ENCODE measurements at places on chromosomes 5 and 9.

- ATAC-seq = no peak
Measured at GRCh38 chr9:123341816-123342215, 14.2 kb upstream of the CRB2 start.

DNA sequence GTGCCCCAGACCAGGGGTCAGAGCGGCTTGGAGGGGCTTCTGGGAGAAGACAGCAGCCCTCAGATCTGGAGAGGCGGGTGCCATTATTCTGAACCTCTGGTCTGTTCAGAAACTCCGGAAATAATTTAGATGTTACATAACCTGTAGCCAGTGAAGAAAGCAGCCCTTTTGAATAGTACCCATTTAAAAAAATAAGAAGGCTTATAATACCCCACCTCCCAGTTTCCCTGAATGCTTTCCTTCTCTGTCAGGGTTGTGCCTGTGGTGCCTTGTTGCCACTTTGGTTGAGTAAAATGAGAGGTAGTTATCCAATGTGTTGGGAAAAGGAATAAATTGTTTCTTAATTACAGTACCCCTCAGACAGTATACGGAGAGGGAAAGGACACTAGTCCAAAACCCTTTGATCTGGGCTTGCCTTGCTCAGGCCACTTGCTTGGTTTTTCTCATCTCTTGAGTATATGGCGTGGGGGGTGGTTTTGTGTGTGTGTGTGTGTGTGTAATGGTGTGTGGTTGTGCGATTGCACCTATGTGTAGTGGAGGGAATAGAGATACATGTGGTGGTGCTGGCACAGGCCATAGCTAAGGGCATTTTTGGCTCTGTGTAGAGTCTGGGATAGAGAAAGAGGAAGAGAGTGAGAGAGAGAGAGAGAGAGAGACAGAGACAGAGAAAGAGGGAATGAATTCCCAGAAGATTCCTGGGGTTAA lies 59.1 kb upstream of the TLR4 start:
- no peak for ATAC-seq

DNA sequence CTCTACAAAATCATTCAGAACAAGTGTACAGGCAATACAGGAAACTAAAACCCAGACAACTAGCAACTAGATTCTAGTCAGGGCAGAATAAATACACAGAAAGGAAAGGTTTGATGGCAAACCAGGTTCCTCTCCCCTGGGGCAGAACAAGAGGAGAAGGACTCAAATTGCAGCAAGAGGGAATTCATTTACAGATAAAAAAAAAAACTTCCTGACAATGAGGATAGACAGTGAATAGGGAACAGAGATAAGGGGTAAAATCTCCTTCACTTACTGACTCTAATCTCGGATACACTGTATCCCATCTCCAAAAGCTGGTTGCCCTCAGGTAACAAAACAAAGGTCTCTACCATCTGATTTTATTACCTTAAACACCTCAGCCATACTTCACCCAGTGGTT lies 244.0 kb downstream of the SEC61B start:
- ATAC-seq = no peak

DNA sequence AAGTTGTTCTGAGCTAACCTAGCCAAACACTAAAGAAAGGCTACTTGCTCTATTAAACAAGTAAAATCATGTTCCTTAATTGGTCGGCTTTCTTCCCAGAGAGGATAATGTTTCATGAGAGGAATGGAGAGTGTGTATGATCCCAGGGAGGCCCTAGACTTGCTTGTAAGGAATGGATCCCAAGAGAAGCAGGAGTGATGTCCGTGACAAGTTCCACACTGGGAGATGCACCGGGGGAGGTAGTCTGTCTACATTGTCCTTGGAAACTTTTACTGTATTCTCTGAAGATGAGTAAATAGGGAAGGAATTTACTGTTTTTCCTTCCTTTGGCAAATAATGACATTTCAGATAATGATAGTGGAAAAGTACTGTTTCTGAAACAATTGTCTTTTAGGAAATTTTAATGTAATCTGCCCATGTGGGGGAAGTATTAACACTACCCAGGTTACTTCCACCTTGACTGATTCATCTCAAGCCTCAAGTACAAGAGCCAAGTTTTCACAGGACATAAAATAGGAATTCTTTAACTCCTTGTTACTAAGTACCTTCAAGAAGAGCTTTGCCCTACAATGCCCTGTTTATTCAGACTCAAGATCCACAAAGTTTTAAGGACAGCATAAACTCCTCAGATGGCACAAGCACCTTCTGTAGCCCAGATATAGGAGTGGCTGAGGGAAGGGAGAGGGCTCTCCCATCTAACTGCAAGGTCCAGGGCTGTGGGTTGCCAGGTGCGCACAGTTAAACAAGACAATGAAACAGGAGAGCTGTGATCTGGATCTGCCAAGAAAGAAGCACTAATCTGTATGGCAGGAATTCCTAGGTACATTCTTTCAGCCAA lies 152.1 kb downstream of the GNA14 start:
- no peak for ATAC-seq

DNA sequence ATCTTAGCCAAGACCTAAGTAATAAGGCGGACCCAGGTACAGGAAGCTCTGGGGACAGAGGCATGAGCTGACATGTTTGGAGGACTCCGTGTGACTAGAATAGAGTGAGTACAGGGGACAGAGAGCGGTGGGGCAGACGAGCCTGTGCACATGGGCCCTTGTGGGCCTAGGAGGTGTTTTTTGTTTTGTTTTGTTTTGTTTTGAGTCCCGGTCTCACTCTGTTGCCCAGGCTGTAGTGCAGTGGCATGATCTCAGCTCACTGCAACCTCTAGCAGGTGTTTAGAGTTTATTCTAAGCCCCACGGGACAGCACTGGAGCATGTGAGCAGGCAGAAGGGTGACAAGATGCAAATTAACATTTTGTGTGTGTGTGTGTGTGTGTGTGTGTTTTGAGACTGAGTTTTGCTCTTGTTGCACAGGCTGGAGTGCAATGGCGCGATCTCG lies 3.1 kb upstream of the EEIG1 start:
- ATAC-seq = no peak

- ATAC-seq = no peak
Measured at GRCh38 chr9:3553076-3553765, 27.4 kb upstream of the RFX3 start.

DNA sequence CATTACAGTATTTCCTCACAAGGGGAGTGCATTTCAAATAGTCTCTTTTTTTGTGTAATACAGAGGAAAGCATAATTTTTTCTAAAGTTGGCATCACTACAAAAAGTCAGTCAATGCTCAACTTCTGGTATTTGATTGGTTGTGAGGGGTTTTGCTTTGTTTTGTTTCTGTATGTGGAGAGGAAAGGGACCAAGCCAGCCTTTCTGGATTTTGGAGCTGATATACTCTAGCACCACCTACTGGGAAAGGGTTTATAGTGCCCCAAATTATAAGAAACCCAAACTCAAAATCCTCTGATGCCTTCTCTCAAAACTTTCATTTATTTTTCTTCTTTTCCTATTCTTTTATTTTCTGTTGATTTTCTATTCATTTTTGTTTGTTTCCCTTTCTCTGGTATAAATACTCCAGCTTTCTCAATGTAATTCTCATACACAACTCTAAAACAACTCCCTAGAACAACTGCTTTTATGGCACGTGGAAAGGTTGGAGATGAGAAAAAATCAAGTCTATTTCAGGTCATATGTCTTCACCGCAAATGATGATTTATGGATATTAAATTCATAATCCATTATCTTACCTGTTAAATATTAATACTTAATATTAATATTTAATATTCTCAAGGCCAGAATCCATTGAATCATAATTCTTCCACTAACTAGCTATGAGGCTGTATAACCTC lies 69.5 kb upstream of the ANXA1 start:
- ATAC-seq = no peak

DNA sequence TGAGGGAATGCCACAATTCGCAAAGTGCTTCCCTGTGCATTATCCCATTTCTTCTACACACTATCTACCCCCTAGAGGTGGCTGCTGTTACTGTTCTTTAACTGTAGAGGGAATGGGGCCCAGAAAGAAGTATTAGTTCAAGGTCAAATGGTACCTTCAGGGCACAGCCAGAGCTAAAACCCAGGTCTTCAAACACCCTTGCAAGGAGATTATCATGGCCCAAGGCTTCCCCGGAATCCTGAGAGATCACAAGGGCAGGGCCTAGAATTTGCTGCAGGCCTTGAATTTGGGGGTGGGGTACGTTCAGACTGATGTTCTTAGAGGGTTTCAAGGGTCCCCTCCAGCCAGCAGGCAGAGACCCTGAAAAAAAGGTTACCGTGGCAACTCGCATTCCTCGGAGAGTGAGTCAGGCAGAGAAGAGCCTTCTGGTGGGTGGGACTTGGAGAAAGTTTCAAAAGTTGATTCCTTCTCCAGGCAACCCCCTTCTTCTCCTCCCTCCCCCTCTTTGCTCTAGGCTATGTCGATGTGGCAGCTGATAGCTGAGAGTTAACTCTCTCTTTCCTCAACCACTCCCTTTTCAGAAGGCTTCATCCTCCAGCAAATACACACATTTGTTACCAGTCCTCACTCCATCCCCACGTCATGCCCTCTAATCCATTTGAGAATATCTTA lies 1.9 kb downstream of the SPARC start:
- ATAC-seq = no peak

- no peak for ATAC-seq
Measured at GRCh38 chr5:107739661-107740060, 68.9 kb upstream of the EFNA5 start.

- no peak for ATAC-seq
Measured at GRCh38 chr5:34625246-34625645, 30.9 kb upstream of the RAI14 start.

DNA sequence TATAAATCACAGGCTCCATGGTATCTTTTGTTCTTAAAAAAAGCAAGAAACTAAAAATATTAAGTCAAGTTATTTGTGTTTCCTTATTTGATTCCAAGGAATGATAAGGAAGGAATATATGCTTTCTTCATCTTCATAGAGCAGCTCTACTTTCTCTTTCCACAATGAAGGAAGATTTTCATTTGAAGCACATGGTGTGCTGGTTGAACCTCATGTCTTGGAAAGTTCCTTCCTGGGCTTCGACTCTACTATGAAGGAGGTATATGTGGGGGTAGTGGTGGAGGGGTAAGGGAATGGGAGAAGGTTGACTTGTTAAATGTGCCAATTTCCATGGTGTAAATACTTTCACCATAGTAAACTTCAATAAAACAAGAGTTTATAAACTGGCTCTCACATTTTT lies 698.0 kb downstream of the CETN3 start:
- no peak for ATAC-seq

- peak; percentile 93 for ATAC-seq
Measured at GRCh38 chr9:38008168-38009034, 60.6 kb downstream of the SHB start.

DNA sequence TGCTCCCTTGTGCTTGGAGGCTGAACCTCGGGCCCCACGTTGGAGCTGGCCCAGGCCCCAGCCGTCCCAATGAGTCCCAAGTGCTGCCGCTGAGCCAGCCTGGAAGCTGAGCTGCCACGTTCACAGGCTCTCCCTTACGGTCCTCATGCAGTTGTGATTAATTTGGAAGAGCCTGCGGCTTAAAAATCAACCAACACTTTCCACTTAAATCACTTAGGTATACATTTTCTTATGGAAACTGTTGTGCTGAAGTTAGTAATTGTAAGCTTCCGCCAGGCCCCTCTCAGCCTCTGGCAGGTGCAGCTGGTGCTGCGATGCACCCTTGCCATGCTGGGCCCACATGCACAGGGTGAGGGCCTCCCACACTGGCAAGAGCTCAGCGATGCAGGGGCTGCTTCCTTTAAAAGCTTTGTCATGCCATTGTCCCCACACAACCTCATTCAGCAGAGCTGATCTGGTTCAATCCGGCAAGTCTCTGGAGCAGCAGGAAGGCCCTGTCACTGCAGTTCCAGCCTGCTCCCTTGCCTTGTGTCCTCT lies 61.0 kb downstream of the IPPK start:
- no peak for ATAC-seq

DNA sequence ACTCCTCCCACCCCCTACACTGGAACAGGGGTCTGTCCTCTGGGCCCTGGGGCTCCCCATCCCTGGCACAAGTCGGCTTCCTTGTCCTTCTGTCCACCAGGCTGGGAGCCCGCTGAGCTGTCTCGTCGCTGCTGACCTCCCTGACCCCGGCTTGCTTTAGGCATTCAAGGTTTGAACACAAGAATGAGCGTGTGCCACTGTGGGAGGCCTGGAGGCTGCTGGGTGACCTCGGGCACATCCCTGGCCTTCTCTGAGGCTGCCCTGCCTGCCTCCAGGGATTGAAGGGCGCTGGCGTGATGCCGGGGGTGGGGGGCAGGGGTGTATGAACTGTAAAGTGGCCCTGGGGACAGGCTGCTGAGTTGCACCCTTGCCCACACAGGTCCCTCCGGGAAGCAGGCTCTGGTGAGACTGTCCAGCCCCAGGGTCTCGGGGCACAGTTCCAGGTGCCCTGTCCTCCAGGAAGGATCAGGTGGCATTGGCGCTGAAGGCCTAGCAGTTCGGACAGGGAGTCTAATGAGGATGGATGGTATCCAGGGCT lies 18.2 kb downstream of the FIBCD1 start:
- ATAC-seq = no peak

- no peak for ATAC-seq
Measured at GRCh38 chr9:105957830-105958229, 263.5 kb downstream of the TMEM38B start.

- no peak for ATAC-seq
Measured at GRCh38 chr5:53333160-53333559, 147.3 kb upstream of the FST start.

GRCh38 chr5:16702964-16703363 lies 86.2 kb upstream of the RETREG1 start:
- ATAC-seq = no peak

DNA sequence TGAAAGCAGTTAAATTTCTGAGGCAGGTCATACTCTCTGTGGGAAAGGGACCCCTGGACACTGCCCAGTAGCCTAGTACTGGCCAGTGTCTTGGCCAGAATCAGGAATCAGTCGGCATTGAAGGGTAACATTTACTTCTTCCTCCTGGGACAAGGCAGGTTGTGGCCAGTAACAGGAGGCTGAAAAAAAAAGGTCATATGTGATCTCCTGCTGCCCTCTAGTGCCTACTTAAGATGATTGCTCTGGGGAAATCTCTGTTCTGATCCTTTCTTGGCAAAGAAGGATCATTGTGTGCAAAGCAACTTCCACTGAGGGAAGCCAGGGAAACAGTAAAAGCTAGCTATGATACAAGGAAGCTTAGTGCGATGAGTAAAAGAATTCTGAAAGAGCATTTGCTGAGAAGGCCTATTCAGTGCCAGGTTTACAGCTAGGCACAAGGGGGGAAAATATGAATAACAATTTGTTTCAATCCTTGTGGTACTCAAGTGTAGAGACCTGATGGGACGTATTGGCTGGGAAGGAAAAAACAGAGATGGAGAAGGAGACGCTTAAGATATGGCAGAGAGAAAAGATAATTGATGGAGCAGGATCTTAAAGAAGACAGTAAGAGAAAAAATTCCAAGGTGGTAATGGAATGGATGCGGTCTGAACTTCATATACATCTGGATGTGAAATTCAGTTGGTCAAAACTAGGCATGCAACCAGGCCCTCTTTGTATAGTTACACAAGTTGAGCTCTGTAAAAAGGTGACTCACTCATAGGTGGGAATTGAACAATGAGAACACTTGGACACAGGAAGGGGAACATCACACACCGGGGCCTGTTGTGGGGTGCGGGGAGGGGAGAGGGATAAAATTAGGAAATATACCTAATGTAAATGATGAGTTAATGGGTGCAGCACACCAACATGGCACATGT lies 25.8 kb upstream of the TRIM32 start:
- ATAC-seq = peak; percentile 39
